NCI-H1417 treated with DMSO at 0.1 percent for 48 hours (cell line): ENCODE measurements at places on chromosomes 2 and 18.
A peak's percentile ranks its signal among the peaks of the same experiment; 100 is the strongest.

DNA sequence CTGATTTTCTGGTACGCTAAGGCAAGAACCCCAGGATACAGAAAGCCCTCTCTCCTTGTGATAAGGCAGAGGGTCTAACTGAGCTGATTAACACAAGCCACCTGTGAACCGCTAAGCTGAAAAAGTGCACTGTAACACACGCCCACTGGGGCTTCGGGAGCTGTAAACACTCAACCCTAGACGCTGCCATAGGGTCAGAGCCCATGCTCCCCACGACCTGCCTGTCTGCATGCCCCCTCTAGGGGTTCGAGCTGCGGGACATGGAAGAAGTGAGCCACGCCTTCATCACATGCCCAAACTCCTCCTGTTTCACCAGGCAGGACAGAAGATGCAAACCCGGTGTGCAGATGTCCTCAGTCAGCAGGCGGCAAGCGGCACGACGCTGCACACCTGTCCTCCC, 173.9 kb upstream of the RAB12 start:
- no peak for DNase-seq

DNA sequence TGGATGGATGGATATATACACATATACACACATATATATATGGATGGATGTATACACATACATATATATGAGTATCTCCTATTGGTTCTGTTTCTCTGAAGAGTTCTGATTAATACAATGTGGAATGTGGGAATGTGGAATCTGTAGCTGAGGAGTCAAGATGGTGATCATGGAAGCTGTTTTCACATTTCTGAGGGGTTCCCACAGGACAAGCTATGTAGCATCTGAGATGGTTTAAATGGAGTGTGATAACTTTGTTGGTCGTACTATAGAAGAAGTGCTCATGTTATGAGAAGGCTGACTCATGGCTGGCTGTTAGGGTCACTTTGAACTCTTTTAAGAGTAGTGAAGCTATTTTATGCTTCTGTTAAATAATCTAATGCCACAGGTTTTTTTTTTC, 279.7 kb downstream of the MEIS1 start:
- DNase-seq, result no peak

GRCh38 chr18:57149531-57149930, 2.6 kb downstream of the BOD1L2 start:
- DNase-seq, result no peak

DNA sequence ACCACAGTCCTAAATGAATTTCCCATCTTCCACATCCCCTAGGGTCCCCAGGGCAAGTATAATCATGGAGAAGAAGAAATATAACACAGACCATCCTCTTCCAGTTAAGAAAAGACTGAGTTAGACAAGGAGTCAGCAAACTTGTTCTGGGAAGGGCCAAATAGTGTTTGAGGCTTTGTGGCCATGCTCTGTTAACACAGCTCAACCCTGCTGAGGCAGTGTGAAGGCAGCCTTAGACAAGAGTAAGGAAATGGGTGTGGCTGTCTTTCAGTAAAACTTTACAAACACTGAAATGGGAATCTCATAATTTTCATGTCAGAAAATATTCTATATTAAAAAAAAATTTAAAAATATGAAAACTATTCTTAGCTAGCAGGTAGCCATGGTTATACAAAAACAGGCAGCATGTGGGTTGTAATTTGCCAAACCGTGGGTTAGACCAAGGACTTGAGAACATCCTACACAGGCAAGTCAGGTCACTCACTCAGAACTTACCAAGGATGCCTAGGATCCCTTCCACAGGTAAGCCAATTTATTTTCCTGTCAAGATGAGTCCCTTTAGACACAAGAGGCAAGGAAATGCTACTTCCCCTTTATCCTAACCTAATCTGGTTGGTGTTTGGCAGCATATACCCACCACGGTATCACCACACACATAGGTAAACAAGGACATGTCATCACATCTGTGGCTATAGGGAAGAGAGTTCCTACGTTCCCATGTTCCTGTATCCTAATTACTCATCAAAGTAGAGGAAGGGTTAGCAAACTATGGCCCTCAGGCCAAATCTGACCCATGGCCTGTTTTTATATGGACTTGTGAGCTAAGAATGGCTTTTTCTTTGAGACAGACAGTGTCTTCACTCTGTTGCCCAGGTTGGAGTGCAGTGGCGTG, 31.9 kb downstream of the C2orf74 start:
- DNase-seq, result no peak

DNA sequence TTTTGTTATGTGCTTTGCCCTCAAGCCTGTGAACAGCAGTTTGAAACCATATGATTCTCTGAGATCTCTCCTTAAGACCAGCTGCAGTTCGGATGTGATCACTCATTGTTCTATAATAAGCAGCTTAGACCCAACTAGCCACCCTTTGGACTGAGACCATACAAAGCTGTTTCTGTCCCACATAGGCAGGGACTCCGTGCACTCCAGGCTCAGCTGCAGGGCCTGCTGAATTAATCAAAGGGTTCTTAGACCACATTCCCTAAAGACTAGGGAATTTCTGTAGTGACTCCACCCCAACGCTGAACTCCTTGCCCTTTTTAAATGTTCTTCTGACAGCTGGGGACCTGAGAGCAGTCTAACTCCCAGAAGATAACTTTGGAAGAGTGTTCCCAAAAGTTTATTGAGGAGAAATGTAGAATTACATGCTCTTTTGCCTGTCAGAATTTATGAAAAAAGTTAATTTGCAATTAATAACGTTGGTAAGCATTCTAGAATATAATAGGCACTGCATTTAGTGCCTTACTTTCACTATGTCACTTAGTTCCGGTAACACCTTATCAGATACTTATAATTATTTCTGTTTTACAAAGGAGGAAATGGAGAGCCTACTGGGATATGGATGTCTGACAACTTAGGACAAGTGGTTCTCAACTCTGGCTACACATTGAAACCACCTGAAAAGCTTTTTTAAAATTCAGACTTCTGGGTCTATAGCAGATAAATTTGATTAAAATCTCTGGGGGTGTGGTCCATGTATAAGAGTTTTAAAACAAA, 42.3 kb downstream of the GULP1 start:
- no peak for DNase-seq

DNA sequence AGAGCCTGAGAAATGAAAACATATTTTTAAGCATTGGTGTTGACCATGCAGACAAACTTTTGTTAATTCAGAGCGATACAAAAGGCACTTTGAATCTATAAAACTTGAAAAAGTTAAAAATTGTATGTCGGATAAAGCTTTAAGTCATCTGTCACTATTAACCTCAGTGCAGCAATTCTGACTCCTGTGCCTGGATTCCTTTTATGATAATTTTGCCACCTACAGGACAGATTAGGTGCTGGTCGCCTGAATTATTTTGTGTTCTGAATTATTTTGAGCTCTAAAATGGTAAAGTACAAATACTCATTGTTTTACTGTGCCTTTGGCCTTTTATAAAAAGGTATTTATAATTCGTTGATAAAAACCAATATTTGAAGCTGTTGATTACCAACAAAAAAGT, 19.4 kb upstream of the RNF138 start:
- no peak for DNase-seq

GRCh38 chr2:231227310-231228162, 29.1 kb downstream of the ARMC9 start:
- DNase-seq, result peak; percentile 3

- DNase-seq, result no peak
Measured at GRCh38 chr2:204078003-204078698, 141.6 kb downstream of the ICOS start.

DNA sequence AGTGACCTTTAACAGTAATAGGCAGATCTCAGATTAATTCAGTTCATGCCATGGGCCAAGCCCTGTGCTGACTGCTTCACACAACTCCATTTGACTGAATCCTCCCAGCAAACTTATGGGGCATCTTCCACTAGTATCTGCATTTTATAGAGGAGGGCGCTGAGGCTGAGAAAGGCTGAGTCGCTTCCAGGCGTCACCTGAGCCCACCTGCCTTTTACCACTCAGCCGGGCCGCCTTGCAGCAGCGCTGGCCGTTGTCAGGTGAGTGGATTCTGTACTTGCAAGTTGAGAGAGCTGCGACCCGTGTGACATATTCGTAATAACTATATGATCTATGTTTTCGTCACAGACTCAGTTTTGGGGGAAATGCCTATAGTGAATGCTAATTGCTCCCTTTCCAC, 59.3 kb upstream of the B3GNT7 start:
- no peak for DNase-seq

DNA sequence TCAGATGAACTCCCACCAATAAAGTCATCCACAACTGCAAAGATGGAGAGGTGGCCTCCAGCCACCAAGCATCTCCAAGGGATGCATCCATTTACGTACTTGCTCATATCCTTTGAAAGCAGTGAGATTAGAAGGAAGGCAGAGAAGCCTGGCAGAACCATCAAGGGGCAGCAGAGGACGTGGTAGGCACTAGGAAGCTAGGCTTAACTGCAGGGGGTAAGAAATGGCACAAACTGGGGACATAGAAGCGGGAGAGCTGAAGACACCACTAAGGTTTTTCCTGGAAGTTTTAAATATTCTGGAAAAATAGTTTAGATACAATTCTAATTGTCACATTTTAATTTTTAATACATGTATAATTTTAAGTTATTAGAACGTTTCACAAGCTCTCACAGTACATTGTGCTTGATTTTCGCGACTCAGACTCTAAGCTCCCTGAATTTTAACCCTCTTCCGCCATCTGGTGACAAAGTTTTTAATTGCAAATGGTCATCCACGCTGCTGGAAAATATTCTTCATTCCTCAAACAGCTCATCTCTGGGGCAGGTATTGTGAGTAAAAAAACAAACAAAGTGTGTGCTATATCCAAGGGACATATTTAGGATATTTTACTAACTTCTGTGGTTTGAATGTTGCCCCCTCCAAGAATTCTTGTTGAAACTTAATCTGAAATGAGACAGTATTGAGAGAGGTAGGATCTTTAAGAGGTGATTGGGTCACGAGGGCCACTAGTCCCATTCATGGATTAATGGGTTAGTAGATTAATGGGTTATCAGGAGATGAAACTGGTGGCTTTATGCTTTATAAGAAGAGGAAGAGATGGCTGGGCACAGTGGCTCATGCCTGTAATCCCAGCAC, 1.6 kb upstream of the PSTPIP2 start:
- peak; percentile 20 for DNase-seq

GRCh38 chr18:69217196-69218000, 183.3 kb upstream of the DOK6 start:
- DNase-seq, result no peak
